SK-N-MC (cell line): ENCODE measurements at places on chromosomes 7 and 10.

DNA sequence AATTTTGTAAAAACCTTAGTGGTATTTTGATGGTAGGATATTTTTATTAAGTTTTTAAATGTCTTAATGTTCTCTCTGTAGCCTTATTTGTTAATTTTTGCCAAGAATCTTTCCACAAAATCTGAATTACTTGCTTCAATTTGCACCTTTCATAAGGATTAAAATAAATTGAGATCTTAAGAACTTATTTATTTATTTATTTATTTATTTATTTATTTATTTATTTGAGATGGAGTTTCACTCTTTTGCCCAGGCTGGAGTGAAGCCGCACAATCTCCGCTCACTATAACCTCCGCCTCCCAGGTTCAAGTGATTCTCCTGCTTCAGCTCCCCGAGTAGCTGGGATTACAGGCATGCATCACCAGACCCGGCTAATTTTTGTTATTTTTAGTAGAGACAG is 98.6 kb downstream of the PPP1R9A start:
- DNase-seq = no peak

DNA sequence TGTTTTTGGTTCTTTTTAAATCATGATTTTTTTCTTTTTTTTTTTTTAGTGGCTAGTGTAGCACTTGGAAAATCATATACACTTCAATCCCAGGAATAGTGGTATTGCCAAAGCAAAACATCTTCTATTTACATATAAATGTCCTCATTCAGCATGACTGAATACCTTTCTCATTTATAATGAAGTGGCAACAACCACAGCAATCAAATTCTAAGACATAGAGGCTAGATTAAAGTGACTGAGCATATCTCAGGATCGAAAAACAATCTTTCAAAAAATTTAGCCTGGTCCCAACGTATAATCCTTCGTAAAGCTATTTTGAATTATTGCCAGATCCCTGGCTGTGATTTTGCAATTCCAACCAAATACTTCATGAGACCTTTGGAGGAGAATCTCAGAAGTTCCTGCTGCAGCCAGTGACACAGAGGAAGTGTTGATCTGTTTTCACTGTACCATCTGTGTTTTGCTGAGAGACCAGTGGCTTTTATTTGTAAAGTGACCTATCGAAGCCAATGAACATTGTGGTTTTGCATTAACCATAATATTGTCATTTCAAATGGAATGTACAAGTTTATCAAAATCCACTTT is 29.8 kb upstream of the SP8 start:
- DNase-seq = no peak

DNA sequence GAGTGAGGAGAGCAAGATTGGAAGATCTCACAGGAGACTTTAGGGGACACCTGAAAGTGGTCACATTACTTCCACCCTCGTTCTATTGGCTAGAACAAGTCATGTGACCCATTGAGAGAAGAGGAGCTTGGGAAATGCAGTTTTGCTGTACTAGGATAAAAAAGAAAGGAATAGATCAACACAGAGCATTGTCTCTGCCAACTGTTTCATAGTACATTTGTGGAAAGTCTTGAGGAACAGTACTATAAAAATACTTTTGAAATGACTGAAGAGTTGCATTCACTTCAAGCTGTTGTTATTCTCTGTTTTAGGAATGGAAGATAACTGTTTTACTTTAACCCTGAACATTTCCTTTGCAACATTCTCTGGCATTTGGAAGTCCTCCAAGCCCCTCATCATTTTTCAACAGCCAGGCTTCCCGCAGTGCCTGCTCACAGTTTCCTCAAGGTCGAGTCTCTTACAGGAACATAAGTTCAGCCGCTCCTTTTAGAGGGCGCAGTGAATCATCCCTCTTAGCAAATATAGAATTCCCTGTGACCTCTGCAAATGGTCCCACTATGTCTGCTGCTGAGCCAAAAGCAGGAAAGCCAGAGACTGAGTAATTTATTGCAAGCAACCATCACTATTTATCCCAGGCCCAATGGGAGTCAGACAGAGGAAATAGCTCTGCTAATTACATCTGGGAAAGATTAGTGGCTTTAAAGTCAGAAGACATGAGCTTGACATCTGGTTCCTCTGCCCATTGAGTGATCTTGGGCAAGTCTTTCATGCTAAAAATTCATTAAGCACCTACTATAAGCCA is 40.7 kb downstream of the MRPL32 start:
- peak; percentile 73 for DNase-seq

DNA sequence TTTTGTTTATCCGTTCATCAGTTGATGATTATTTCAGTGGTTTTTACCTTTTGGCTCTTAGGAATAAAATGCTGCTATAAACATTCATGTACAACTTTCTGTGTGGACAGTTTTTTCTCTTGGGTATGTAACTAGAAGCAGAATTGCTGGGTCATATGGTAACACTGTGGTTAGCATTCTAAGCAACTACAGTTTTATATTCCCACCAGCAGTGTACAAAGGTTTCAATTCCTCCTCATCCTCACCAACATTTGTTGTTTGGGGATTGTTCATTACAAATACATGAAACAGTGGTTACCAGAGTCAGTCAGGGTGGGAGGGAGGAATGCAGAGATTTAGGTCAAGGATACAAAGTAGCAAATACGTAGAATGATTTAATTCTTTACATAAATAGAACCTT is 97.0 kb downstream of the NPSR1 start:
- no peak for DNase-seq

GRCh38 chr7:3063016-3063753 is 19.5 kb upstream of the CARD11 start:
- no peak for DNase-seq

- DNase-seq = no peak
These were observed 138.7 kb upstream of the PRR15 start for GRCh38 chr7:29424984-29425309.

- DNase-seq = no peak
These were observed 14.8 kb downstream of the YKT6 start for GRCh38 chr7:44215531-44215930.

- DNase-seq = no peak
These were observed 155.2 kb upstream of the BMPER start for GRCh38 chr7:33750177-33750576.

DNA sequence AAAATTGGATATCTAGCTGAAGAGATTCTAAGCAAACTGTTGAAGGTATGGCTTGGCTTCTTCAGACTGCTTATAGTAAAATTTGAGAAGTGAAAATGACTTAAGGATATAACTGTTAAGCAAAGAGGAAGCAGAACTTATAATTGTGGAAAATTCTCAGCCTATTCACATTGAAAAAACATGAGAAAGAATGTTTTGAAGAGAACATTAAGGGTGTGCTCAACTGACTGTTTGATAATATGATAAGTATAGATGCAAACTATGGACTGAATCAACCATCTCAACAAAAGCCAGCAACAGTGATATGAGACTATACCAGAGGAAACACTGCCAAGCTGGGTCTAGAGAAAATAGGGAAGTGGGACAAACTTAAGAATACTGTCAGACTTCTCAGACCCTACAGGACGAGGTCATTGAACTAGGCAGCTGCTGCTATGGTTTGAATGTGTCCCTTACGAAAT is 133.1 kb upstream of the PPP1R3A start:
- no peak for DNase-seq

DNA sequence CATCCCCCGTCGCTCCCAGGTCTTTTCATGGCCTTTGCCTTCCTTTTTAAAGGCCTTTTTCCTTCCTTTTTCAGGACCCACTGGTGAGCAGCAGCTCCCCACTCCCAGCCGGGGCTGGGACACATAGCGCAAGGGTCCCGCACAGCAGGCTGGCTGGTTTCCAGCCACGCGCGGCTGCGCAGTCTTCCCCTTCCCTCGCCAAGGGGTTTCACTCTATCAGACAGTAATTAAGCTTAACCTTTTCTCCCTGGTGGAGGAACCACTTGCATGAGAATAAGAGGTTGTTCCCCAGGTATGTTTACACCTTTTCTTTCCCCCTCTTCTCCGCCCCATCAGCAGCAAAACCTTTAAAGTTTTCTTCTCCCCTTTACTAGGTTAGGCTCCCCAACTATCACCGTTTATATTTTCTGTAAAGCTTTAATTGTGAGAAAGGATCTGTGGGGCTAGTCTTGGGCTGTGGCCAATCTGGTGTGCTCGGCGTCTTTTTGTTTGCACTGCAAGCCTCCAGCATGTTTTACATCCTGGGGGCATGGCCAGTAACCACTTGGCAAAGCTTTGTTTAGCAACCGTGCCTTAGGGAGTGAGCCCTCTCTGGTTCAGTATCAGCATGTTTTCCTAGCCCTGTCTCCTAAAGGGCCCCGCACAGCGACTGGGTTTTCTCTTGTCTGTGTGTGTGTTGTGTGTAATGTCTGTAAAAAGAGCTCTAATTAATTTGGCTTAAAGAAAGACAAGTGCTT is 219.6 kb downstream of the PHF14 start:
- DNase-seq = no peak

DNA sequence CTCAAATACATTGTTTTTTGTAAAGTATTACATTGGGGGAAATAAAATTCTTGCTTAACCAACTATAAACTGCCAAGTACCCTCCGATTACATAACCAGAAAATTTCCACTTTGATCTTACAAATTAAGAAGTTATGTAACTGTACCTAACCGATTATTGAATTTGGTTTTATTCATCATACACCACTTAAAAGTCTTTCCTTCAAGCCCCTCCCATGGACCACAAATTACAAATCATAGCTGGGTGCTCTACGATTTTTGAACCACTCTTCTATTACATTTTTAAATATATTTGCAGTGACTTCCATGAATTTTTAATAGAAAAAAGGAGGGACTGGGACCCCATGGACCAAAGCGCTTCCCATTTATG is 630 bp downstream of the ZNF680 start:
- DNase-seq = no peak

GRCh38 chr10:6755781-6756460 is 175.8 kb upstream of the PRKCQ start:
- DNase-seq = no peak

DNA sequence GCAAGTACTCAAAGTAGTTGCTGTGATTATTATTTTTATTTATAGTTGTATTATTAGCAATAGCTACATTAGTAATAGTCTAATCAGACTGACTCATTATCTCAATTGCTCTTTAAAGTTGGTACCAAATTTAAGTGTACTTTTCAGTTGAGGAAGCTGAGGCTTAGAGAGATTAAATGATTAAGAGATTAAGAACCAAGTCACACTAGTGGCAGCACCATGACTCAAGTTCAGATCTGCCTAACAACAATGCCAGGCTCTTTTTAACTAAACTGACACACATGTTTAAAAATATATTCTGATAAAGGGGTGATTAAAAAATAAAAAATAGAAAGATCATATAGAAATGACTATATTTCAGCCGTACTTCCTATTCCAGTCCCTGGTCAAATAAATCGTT is 42.0 kb downstream of the FZD1 start:
- DNase-seq = no peak

DNA sequence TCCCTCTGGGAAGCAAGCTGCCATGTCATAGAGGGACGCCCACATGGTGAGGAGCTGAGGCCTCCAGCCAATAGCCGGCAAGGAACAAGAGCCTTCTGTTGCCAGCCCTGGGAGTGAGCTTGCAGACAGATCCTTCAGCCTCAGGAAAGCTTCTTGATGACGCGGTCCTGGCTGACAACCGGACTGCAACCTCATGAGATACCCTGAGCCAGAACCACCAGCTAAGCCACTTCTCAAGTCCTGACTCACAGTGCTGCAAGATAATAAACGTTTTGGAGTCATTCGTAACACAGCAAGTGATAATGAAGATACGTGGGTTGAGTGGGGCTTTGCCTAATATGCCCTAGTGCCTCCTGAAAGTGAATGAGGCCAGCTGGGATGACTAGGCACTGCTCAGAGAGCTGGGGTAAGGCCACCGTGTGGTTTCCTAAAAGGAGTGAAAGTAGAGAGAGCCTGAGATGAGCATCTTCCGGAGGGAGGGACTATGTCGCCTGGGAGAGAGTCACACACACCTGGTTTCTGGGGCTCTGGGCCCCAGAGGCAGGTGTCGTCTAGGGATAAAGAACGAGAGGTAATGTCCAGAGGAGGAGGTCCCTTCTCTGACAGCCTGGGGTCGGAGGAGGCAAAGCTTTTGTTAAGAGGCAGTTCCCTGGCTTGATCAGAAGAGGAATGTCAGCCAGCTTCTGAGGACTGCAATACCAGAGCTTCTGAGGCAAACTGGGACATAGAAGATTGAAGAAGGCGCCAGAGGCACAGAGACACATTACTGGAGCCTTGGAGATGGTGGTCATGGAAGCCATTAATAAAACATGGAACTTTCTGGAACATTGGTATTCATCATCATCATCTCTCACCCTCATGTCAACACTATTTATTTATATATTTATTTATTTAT is 53.6 kb downstream of the PYROXD2 start:
- no peak for DNase-seq

DNA sequence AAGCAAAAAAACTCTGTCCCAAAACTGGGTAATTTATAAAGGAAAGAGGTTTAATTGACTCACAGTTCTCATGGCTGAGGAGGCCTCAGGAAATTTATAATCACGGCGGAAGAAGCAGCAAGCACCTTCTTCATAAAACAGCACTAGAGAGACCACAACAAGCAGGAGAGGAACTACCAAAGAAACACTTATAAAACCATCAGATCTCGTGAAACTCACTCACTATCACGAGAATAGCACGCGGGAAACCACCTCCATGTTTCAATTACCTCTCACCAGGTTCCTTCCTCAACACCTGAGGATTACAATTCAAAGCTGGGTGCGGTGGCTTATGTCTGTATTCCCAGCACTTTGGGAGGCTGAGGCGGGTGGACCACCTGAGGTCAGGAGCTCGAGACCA is 48.5 kb downstream of the PDIA4 start:
- no peak for DNase-seq

DNA sequence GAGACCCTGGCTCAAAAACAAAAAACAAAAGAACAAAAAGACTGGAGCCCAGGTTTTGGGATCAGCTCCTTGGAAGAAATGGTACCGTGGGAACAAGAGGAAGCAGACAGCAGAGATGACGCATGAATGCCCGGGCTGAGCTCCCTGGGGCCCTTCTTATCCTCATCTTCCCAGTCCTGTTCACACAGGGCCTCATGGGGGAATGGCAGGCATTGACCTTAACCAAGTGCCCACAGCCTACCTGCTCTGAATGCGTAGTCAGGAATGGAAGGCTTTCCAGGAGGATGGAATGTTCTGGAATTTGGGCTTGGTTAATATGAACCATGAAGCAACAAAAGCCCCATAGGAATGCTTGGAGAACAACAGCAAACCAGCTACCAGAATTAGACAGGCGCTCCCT is 154.7 kb downstream of the PRPF18 start:
- no peak for DNase-seq

- DNase-seq = peak; percentile 34
These were observed 69.1 kb downstream of the MEST start for GRCh38 chr7:130560972-130561371.

DNA sequence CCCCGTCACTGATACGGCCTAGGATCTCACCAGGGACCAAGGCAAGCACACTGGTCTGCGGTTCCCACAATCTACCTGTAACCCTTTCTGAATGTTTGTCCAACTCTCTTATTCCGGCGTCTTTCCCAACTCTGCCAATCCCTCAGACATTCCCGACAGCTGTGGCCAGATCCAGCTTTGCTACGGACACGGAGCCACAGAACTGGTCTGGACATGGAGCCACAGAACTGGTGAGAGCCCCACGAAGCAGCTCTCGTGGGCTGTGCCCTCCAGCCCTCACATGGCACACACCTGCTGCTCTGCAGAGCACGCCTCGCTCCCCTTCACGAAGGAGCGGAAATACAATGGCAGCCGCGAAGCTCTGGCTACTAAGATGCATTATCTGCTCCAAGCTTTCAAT is 376.8 kb downstream of the DNAJB6 start:
- DNase-seq = no peak

- no peak for DNase-seq
These were observed 4.2 kb downstream of the FZD9 start for GRCh38 chr7:73437621-73438416.

- no peak for DNase-seq
These were observed 18.4 kb upstream of the FLNC start for GRCh38 chr7:128811631-128812430.

- DNase-seq = no peak
These were observed 683.2 kb upstream of the LRRN3 start for GRCh38 chr7:110407706-110408105.
